ENCODE measurements at places on chromosomes 4 and X.

- H3K27ac ChIP-seq, result no peak overlapping the region
- no peaks in the 10 kb centered on the region for H3K4me1 ChIP-seq
- no peak for DNase-seq
- no peaks in the 10 kb centered on the region for H3K27me3 ChIP-seq
These were observed 41.7 kb downstream of the MAGEC1 start for GRCh38 chrX:141945426-141945825.

DNA sequence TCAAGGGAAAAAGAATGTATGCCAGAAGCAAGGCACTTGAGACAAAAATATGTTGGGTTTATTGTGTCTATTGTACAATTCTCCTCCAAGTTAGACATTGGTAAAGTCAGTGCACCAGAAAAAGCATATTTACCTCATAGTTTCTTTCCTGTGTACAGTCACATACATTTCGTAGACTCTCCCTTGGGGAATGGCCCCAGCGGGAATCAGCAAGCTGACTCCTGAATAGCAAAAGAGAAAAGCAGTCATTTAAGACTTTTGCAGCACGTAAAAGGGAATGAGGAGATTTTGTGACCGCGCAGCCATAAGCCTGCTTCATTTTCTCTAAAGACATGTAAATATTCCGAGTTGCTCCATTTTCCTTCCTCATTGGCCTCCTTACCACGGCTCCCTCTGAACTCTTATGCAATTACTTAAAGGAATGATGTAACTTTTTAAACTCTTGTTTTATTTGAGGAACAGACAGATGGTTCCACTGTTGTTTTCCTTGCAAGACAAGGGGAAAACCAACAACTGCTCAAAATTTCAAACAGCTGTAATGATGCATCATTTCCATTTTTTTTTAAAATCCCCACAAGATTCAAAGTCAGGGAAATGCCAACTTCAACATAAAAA, 332.7 kb downstream of the UNC5C start:
- no peak overlapping the region for H3K4me3 ChIP-seq
- H3K4me1 ChIP-seq, result no peaks in the 10 kb centered on the region
- DNase-seq, result no peak
- H3K27me3 ChIP-seq, result no peaks in the 10 kb centered on the region
- H3K27ac ChIP-seq, result no peak overlapping the region
- no peaks in the 10 kb centered on the region for H3K36me3 ChIP-seq

- peak overlapping the region; percentile 98 for H3K27ac ChIP-seq
- peaks cover 3% of the 10 kb centered on the region for H3K36me3 ChIP-seq
- no peaks in the 10 kb centered on the region for H3K27me3 ChIP-seq
- peaks cover 15% of the 10 kb centered on the region for H3K4me1 ChIP-seq
- peak; percentile 40 for DNase-seq
These were observed 898 bp downstream of the UBQLN2 start for GRCh38 chrX:56564164-56564885.

- H3K4me1 ChIP-seq, result peaks cover 3% of the 10 kb centered on the region
- no peaks in the 10 kb centered on the region for H3K27me3 ChIP-seq
- no peak for DNase-seq
- H3K27ac ChIP-seq, result no peak overlapping the region
- no peaks in the 10 kb centered on the region for H3K36me3 ChIP-seq
These were observed 27.6 kb downstream of the PHEX start for GRCh38 chrX:22059775-22060174.

GRCh38 chrX:110167952-110168451, 149.9 kb downstream of the AMMECR1 start:
- no peak overlapping the region for H3K27ac ChIP-seq
- peaks cover 11% of the 10 kb centered on the region for H3K4me1 ChIP-seq
- H3K4me3 ChIP-seq, result no peak overlapping the region
- no peaks in the 10 kb centered on the region for H3K27me3 ChIP-seq

DNA sequence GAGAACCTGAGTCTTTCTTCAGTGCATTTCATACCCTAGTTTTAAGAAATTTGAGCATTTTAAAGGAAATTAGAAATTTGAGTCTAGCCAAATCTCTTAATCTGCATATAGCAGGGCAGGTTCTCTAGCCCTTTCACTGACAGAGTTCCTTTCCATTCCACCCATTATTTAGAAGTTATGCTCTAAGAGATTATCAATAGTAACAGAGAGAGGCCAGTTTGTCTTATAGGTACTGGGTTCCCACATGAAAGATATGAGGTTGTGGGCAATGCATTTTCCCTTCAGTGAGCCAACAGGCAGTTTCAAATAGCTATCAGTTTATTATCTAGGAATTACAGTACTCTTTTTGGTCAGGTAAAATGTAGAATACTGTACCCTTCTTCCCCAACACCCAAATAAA, 7.3 kb upstream of the GALNT7 start:
- no peaks in the 10 kb centered on the region for H3K27me3 ChIP-seq
- H3K4me1 ChIP-seq, result no peaks in the 10 kb centered on the region
- H3K4me3 ChIP-seq, result no peak overlapping the region
- DNase-seq, result no peak
- H3K27ac ChIP-seq, result no peak overlapping the region

- peaks cover 28% of the 10 kb centered on the region for H3K27me3 ChIP-seq
- DNase-seq, result peak; percentile 51
- no peak overlapping the region for H3K27ac ChIP-seq
These were observed 179.9 kb upstream of the PPP3CA start for GRCh38 chr4:101527188-101527587.

DNA sequence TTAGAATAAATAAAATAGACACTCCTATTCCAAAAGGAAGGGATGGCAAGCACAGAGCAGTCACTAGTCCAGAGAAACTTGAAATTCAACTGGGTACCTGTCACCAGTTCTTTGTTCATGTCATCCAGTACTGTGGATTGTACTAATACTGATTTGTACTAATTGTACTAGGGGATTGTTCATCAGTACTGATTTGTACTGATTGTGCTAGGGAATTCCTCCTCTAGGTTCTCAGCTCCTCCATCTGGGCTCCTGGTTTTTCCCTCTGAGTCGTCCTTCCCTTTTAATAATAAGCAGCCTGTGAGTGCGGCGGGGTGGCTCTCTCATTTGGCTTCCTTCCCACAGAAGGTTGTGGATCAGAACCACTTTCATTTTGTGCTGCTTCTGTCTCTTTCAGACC, 31.0 kb upstream of the SOD3 start:
- DNase-seq, result no peak
- no peaks in the 10 kb centered on the region for H3K4me1 ChIP-seq
- H3K4me3 ChIP-seq, result no peak overlapping the region
- H3K27ac ChIP-seq, result no peak overlapping the region
- H3K36me3 ChIP-seq, result no peaks in the 10 kb centered on the region
- no peaks in the 10 kb centered on the region for H3K27me3 ChIP-seq

All from natural killer cell (primary cell).